Esophagus mucosa (tissue), 1 donor: ENCODE measurements at places on chromosomes 11 and 22. TPM values are rescaled to one million over a fixed set of nuclear protein-coding genes. Genes with fewer than 3 reads are reported as not detected.

DNA sequence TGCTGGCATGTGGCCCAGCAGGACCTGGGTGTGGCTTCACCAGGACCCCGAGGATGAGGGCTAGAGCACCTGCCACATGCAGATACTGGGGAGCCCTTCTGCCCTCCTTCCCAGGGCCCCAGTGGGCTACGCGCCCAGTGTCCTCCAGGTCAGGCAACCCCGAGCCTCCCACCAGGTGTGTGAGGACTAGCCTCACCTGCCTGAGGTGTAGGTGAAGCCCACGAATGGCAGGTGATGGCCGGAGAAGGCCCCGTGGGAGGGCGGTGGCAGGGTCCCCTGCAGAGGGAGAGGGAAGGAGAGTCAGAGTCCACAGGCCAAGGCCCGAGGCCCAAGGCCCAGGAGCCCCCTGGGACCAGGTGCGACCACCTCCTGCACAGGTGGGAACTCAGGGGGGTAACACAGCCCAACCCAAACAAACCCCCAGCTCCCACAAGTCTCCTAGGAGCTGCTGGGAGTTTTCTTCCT, 6.5 kb downstream of the CDC42BPG start:
- no peak for ATAC-seq

DNA sequence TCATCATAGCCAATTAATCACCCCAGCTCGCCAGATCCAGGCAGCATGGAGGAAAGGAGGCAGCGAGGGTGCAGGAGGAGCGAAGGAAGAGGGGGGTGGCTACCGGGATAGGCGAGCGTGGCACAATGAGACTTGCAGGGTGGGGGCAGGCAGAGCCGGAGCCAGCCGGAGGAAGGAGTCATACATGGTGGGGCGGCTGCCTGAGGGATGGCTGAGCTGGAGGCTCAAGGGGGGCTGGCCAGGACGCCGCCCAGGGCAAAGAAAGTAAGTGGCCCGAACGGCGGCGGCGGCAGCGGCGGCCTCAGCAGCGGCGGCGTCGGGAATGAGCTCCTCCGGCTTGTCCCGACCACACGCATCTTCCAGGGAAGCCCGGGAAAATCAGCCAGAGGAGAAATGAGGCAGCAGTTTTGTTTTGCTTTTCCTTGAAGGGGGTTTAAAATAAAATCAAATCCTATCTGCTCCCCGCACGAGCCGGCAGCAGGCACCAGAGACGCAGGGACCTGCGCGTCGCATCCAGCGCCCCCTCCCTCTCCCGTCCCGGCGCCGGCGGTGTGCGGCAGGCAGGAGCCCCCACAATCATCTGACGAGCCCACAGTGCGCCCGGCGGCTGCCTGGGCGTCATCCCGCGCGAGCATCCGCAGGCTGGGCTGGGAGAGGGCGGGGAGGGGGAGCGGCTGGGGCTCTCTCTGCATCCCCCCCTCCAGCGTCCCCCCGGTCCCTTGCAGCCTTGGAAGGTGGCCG, 263.6 kb downstream of the CTTN start:
- no peak for ATAC-seq

- no peak for ATAC-seq
Observed at GRCh38 chr11:60764879-60765278, 8.2 kb downstream of the MS4A15 start.

GRCh38 chr22:47063606-47064005, 301.2 kb downstream of the TBC1D22A start:
- ATAC-seq, result no peak

GRCh38 chr11:12842933-12843636, 166.0 kb upstream of the RASSF10 start:
- ATAC-seq, result peak; percentile 53

- peak; percentile 69 for ATAC-seq
Observed at GRCh38 chr11:2768471-2769408, 68.9 kb upstream of the KCNQ1OT1 start.

OR56A5 gene
- not detected for total RNA-seq

GVQW3 gene
- total RNA-seq, result 0.36 TPM
